ENCODE measurements at places on chromosomes 1 and 21. TPM values are rescaled to one million over a fixed set of nuclear protein-coding genes. Genes with fewer than 3 reads are reported as not detected.

- DNase-seq = no peak
Observed at GRCh38 chr1:9687874-9688582, 36.5 kb downstream of the PIK3CD start.

UTS2 gene
- not detected for total RNA-seq

IGSF21 gene
- total RNA-seq = not detected

- no peak for DNase-seq
Observed at GRCh38 chr1:64248065-64248464, 44.6 kb downstream of the UBE2U start.
